ENCODE measurements at places on chromosomes 2 and 18.
A peak's percentile ranks its signal among the peaks of the same experiment; 100 is the strongest.

DNA sequence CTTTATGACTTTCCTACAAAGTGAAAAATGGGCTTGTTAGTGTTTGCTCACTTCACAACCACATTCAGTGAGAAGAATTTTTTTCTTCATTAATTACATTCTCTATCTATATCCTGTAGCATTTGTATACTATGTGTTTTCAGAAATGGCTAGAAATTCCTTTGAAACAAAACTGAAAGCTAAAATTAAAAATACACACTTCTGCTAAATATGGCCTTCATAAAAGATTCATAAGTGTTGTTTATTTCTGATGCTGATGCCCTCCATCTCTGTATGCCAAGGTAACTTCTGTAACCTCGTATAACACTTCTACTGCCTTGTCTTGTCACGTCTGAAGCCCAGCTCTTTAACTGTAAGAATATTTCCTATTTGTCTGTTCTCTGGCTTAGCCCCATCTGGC is 59.8 kb downstream of the PMAIP1 start:
- no peak for DNase-seq

DNA sequence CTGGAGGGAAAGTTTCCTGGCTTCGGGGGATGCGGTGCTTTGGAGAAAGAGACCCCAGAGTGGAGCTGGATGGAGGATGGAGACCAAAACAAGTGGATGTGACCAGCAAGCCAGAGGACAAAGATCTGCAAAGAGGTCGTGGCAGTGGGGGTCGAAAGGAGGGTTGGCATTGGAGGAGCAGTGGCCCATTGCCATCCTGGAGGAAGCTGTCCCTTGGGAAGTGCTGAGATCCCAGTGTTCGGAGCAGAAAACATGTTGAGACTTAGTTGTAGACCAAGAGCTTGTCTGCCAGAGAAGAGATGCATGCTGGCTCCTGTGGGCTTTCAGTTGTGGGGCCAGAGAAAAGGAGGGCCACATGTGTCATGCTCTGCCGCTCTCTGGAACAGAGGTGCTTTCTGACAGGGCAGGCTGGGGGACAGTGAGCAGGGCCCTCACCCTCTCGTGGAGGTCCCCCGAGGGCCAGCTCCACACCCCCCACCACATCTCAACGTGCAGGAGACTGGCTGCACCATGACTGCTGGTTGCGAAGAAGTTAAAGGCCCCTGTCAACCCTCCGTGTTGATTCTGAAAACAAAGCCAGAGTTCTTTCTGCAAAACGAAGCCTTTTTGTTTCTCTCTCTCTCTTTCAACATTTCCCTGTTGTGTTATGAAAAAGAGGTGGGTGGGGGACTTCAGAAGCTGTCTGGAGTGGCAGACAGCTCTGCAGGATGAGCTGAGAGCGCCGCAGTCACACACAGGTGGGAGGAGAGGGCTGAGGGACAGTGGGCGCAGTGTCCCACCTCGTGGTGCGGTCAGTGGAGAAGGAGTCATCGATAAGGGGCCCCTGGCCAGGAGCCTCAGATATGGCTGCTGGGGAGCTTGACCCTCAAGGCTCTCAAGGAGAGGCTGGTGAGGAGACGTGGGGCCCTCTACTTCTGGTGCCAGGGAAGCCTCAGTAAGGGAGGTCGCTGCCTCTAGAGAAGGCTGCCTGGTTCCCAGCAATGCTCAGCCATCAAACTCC is 77.6 kb upstream of the BCL2L11 start:
- peak; percentile 57 for DNase-seq

DNA sequence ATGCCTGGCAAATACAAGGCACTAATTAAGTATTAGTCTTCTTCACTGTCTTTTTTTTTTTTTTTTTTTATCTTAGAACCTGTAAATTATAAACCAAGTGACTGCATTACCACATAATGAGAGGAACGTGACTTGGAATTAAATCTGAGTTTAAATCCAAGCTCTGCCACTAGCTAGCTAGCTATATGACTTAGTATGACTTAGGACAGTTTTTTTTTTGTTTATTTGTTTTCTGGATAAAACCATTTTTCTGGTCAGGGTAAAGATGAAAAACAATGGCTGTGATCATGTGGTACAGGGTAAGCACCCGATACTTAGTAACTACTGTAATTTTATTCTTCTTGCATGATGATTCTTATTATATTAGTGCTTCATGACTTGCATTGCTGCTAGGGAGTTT is 191.8 kb upstream of the LRRTM1 start:
- DNase-seq = no peak

DNA sequence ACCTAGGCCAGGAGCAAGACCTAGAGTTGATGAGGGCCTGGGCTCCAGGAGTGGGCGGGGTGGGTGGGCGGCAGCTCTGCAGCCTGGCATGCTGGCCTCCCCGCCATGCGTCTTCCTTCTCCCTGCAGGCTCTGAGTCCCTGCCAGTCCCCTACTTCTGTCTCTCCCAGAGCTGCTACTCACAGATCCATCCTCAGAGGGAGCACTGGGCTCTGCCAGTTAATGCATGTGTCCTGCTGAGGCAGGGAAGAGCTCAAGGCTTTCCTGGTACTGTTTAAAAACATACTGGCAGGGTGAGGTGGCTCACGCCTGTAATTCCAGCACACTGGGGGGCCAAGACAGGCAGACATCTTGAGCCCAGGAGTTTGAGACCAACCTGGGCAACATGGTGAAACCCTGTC is 38.7 kb upstream of the EDAR start:
- DNase-seq = no peak

GRCh38 chr2:119137502-119137901 is 21.0 kb downstream of the C1QL2 start:
- DNase-seq = no peak
